ENCODE measurements at places on chromosomes 16 and 17.

DNA sequence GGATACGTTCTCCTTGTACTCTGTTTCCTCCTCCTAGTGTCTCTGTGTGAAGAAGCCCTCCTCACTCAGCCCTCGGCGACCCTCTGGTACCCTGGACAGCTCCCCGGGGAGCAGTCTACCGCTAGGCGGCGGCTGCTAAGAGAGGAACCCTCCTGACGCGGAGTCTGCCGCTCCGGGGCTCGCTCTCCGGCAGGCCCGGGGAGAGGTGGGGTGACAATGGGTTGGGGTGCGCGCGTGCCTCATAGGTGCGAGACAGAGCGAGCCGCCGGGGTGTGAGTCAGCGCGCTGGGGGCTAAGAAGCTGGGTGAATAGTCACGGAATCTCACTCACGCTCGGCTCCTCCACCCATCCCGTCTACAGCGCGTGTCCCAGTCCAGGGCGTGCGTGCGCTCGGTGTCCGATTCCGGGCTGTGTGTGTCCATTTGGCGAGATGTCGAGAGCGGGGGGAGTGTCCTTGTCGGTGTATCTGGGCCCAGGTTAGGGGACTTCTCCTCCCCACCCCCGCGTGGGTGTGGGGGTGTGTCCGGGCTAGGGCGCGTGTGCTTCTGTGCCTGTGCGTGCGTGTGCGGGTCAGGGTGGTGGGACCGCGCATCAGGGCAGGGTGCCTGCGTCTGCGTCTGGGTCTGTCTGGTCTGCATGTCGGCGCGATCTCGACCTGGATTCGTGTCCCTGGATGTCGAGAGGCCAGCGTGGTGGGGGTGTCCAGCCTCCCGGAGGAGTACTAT lies 577 bp upstream of the HS3ST2 start:
- no peak for DNase-seq

- DNase-seq, result no peak
Observed at GRCh38 chr17:70558821-70559220, 389.5 kb downstream of the KCNJ2 start.

GRCh38 chr17:29640413-29640812 lies 17.7 kb upstream of the CORO6 start:
- DNase-seq, result no peak

GRCh38 chr16:24686678-24687077 lies 42.8 kb upstream of the TNRC6A start:
- DNase-seq, result no peak

GRCh38 chr17:31281061-31281460 lies 16.0 kb downstream of the OMG start:
- no peak for DNase-seq

- DNase-seq, result no peak
Observed at GRCh38 chr17:40437095-40437732, 6.0 kb upstream of the IGFBP4 start.

DNA sequence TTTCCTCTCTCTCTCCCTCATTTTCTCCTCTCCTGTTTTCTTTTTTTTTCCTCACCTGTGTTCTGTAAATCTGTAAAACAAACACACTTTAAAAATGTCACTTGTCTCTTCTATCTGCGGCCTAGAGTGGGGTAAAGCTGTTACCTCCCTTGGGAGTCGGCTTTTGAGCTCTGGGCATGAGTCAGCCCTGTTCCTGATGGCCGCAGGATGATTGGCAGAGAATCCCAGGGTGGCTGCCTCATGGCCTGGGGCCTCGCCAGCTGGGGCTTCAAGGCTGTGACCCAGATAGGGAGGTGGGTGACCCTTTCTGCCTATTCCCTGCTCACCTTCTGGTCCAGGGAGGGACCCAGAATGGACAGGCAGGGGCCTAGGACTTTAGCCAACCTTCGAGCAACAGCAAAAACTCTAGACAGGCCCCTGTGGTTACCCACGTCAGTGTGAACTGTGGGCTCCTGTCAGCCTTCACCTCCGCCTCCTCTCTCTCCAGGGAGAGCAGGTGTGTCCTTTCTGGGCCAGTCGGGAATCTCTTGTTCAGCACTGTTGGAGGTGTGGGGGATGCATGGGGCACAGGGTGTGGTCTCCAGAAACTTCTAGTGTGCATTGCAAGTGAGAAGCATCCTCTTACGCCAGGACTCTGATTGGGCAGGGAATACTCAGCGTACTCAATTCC lies 87.4 kb downstream of the RAP1GAP2 start:
- no peak for DNase-seq

- DNase-seq, result no peak
Observed at GRCh38 chr17:29514792-29515191, 52.0 kb downstream of the ABHD15 start.

- no peak for DNase-seq
Observed at GRCh38 chr16:58261263-58261662, 33.6 kb downstream of the PRSS54 start.

DNA sequence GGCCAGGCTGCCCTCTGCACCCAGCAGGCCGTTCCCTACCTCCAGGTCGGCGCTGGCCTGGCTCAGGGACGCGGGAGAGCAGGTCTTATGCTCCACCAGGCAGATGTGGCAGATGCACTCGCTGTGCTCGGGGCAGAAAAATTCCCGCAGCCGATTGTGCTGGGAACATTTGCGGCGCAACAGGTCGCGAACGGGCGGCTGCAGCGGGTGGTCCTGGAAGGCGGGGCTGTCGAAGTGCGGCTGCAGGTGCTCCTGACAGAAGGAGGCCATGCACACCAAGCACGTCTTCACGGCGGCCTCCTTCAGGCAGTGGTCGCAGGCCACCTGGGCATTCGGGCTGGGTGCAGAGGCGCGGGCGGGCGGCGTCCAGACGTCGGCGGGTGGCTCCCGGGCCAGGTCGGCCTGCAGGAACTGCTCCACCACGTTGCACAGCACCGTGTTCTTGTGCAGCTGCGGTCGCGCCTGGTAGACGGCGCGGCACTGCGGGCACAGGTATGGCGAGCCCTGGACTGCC lies 439 bp downstream of the TRIM25 start:
- no peak for DNase-seq

DNA sequence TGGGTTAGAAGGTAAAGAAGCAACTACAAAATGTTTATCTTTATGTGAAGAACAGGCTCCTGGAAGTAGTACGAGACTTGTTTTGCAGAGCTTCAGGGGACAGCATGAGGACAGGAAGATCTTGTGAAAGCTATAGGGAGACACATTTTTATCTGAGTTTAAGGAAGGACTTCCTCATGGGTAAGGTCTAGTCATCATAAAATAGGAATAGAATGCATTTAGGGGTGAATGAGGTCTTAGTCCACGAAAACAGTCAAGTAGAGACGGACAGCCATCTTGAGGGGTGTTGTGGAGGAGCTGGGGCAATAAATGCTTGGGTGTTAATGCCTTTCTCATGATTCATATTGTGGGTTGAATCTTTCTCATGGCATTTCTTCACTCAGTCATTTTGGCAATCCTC lies 24.3 kb downstream of the KCNJ16 start:
- DNase-seq, result no peak

DNA sequence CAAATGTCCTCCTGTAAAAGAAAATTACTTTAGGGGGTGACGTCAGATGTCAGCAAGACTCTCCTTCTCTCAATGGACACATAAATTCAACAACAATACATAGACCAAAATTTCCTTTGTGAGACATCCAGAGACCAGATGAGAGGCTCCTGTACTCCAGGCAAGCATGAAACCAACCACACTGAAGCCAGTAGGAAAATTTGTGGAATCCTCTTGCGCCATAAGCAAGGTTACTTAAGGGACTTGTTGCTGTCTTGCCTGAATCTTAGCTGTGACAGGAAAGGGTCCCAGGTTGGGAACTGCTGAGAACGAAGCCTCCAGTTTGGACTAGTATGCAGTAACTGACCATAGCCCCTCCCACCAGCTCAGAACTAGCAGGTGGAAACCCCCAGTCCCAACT lies 56.0 kb downstream of the CEP112 start:
- no peak for DNase-seq

GRCh38 chr16:24116046-24116776 lies 139.9 kb upstream of the CACNG3 start:
- DNase-seq, result no peak

DNA sequence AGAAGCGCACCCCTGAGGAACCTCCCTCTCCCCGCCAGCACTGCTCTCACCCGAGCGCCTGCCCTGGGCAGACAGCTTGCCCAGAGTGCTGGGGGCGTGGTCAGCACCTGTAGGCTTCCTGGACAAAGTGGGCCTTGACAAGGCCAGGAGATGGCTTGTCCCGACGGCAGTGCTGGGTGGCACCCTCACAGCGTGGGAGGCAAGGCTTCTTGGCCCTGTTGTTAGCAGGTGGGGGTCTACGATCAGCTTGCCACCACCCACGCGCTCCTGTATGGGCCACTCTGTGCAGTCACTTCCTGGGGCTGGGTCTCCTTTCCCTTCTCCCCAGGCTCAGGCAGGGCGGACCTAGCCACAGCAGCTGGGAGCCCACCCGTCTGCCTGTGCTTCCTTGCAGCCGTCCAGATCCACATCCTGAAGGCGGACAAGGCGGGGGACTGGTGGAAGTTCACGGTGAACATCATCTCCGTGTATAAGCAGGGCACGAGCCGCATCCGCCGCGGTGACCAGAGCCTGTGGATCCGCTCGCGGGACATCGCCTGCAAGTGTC lies 218.0 kb downstream of the NTN1 start:
- DNase-seq, result no peak

- no peak for DNase-seq
Observed at GRCh38 chr17:7392696-7393612, 1.4 kb downstream of the PLSCR3 start.

DNA sequence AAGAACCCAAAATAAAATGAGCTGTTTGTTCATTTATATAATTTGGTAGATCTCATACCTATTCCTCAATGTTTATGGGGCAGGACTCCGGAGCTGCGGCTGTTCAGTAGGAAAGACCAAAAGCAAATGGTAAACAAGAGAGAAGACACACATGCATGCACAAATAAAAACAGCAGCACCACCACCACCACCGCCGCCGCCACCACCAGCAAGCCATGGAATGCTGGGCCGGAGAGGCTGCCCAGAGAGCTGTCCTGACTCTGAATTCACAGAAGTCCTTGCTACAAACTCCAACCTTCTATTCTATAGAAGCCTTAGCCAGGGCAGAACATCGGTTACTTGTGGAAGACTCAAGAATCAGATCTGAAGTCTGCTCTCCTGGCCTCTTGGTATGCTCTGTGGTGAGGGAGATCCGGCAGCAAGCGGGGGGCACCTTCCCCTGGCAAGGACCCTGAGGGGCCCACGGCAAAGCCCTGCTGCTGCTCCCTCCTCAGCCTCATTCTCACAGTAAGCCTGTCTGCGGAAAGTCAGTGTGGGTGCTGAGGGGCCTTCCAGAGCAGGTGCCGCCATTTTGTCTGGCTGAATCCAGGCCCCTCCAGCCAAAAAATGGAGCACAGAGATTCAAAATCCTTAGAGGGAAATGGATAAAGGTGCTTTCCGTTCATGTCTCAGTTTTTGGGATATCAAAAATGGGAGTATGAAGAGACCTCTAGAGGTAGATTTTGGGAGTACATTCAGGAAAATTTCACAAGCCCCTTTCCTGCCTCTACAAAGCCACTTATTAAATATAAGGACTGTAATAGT lies 6.4 kb upstream of the FOXJ1 start:
- DNase-seq, result no peak

- no peak for DNase-seq
Observed at GRCh38 chr16:4309102-4309832, 6.6 kb upstream of the GLIS2 start.

GRCh38 chr17:8164815-8165131 lies 2.0 kb upstream of the VAMP2 start:
- DNase-seq, result no peak

Measured in cortex of kidney (tissue), 1 donor.